Mesenteric fat pad (tissue), 1 donor: ENCODE measurements at places on chromosomes 12 and 14. TPM values are rescaled to one million over a fixed set of nuclear protein-coding genes. Genes with fewer than 3 reads are reported as not detected.

- DNase-seq, result no peak
These were observed 85.6 kb downstream of the ALG10 start for GRCh38 chr12:34107781-34108404.

GRCh38 chr14:45610318-45610717, 357.3 kb upstream of the MIS18BP1 start:
- DNase-seq, result no peak

- no peak for DNase-seq
These were observed 8.1 kb downstream of the TAMALIN start for GRCh38 chr12:52014567-52015530.

GRCh38 chr12:124368421-124369032, 73.6 kb downstream of the RFLNA start:
- DNase-seq, result no peak

DNA sequence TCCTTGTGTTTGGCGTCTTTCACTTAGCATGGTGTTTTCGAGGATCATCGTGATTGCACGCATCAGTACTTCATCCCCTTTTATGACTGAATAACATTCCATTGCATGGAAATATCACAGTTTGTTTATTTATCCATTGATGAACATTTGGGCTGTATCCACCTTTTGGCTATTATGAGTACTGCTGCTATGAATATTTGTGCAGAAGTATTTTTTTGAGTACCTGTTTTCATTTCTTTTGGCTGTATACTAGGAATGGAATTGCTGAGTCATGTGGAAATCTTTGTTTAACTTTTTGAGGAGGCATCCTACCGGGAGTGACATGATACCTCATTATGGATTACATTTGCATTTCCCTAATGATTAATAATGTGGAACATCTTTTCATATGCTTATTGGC, 66.4 kb downstream of the WNK1 start:
- DNase-seq, result no peak

DNA sequence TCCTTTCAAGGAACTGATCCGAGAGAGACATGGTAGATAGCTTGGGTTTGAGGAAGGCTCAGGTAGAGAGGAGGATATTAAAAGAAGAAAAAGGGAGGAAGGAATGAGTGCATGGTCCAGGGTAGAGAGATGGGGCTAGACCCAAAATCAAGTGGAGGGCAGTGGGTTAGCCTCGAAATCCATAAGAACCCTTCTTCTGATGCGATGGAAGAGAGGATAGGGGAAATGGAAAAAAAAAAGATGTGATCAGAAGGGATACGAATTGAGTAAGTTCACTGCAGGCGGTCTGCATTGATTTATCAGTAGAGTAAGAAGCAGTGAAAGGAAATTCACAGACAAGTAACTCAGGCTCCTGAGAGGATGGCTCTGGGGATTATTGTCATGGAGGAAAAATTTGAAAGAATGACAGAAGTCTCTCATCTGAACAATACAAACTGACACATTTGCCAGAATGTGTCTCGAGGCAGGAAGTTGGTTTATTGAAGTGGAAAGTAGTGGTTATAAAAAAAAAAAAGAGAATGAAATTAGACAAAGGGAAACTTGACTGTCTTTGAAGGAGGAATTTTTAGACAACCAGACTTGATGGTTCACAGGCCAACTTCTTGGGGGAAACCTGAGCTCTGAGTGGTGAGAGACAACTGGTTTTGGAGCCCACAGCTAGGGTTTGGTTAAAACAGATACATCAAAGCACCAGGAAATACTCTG, 10.2 kb downstream of the PPFIBP1 start:
- DNase-seq, result no peak

GRCh38 chr12:10708862-10709261, 14.3 kb downstream of the YBX3 start:
- DNase-seq, result no peak

GRCh38 chr12:121255433-121255832, 41.1 kb downstream of the CAMKK2 start:
- DNase-seq, result no peak

DNA sequence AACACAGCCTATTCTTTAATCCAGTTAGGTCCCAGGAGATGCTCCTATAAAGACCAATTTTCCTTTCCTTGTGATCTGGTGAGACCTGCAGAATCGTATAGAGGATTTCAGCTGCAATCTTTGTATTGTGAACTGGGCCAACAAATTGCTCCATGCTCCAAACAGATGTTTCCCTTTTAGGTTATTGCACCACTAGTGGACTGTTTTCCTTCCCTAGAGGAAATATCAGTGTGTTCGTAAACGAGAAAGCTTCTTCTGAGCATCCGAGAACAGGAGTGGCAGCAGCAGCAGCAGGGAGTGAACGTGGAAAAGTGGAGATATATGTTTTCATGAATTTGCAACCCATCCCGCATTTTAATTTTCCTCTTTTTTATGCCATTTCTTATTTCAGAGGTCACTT, 344.1 kb upstream of the PDE3A start:
- DNase-seq, result no peak

Gene STON2
- 20.8 TPM for total RNA-seq

Gene BEST3
- total RNA-seq, result not detected

Gene KERA
- not detected for total RNA-seq

Gene RDH5
- total RNA-seq, result 123 TPM

Gene CACNB3
- total RNA-seq, result 13.2 TPM

Gene DEGS2
- total RNA-seq, result 0.45 TPM
